ENCODE measurements at places on chromosomes 5 and 9.

GRCh38 chr9:106277966-106278365 lies 583.6 kb downstream of the TMEM38B start:
- DNase-seq = no peak

DNA sequence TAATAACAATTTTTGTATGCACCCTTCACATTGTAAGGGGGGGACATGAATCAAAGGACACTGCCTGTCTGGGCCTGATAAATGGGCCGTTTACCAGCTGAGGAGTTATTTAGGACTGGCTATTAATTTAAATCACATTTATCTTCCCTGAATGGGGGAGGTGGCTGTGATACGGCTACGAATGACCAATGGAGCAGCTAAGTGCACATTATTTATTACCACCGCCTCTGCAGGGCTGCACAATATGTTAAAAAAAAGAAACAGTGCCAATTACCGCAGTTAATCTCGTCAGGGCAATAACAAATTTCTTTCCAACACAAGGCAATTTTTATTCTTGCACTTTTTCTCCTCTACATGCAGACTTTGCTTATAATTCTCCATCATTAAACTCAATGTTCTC lies 318.4 kb downstream of the IRX2 start:
- DNase-seq = no peak

DNA sequence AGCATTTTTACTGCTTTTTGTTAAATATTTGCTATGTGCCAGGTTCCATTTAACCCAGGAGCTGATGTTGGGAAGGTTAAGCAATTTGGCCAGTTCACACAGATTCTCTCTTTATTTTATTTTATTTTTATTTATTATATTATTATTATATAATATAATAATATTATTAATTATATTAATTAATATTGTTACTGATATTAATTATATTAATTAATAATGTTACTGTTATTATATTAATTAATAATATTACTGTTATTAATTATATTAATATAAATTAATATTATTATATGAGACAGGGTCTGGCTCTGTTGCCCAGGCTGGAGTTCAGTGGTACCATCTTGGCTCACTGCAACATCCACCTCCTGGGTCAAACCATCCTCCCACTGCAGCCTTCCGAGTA lies 593.0 kb upstream of the SGCD start:
- no peak for DNase-seq

- no peak for DNase-seq
Measured at GRCh38 chr5:168413062-168413461, 73.2 kb upstream of the RARS1 start.

GRCh38 chr9:92147030-92147851 lies 32.0 kb upstream of the SPTLC1 start:
- DNase-seq = no peak

- no peak for DNase-seq
Measured at GRCh38 chr5:124262991-124263571, 483.4 kb downstream of the ZNF608 start.

DNA sequence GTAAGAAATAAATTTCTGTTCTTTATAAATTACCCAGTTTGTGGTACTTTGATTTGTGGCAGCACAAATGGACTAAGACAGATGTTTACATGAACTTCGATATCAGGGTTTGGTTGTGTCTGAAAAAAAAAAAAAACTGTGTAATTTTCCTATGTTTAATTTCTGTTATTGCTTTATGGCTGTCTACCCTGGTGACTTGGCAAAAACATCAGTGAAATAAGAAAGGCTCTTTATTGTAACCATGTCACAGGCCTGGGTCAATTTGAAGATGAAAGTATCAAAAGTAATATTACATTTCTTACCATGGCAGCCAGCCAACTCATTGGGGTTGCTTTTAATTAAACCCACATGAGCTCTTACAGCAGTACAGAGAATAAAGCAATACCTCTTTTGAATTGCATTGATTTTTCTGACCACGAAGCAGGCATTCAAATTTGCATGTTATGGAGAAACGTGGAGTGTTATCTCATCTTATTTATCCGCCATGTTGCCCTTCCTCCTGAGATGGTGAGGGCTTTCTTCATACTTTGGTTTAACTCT lies 20.6 kb upstream of the SV2C start:
- no peak for DNase-seq

DNA sequence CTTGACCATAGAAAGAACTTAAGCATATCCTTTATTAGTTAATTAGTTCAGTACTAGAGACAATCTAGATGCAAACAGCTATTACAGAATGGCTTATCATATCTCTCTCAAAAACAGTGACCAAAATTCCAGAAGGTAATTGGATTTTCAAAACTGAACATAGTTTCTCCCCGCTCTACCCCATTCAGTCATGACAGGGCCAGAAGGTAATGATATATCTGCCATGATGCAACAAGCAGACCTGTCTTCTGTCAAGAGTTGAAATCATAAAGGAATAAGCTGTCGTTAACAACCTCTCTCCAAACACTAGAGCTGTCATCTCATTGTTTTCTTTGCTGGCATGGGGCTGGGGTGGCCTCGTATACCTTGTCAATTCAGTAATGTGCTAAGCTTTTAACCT lies 200.5 kb upstream of the POU5F2 start:
- DNase-seq = no peak

DNA sequence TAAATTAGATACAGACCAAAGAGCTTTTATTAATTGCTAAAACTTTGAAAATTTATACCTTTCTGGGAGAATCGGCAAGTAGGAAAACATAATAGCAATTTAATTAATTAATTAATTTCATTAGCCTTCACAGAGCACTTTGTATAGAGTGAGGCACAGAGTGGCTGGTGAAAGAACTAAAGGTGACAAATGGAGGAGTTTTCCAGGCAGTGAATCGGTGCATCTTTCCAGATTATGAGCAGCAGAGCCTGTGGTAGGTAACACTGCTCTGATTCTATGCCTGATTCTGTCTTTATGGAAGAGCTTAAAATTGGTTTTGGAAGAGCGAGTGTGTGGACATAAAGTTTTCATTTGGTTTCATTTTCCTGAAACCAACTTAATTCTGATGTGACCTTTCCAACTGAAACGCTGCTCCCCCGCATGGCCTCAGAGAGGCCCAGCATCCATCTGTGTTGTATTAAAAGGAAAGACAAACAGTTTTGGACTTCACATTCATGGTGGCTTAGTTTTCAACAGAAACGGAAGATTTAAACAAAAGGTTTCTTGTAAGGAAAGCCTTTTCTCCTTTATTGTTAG lies 188.9 kb upstream of the RPS23 start:
- DNase-seq = no peak

DNA sequence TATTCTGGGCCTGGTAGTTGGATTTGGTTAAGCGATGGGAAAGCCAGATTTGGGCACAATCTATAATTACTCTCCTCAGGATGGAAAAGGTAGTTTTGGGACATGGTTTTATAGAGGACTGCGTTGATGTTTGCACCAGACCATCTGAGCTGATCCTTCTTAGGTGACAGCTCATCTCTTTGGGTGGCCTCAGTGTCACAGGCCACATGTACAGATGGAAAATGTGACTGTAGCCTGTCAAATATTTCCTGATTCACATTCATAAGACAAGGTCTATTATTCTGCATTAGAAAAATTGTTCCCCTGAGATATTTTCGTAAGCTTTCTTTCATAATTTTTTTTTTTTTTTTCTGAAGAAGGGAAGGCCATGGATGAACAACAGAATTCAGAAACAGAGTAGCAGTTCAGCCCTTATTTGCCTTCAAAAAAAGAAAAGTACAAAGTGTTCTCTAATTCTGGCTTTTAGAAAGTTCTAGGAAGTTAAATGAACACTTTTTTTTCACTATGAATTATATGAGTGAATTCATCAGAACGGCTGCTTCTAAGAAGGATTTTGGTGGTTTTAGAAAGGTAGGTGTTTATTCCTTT lies 81.0 kb downstream of the NNT start:
- DNase-seq = no peak

DNA sequence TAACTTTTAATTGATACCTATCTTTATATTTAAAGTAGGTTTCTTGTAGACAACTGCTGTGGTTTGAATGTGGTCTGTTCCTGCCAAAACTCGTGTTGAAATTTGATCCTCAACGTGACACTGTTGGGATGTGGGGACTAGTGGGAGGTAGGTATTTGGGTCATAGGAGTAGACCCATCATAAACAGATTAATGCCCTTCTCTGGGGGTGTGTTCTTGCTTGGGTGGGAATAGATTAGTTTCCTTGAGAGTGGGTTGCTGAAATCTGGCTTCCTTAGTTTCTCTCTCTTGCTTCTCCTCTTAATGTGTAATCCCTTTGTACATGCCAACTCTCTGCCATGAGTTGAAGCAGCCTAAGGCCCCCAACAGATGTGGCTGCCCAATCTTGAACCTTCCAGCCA lies 34.6 kb upstream of the IPPK start:
- no peak for DNase-seq

GRCh38 chr5:15487228-15487627 lies 12.8 kb upstream of the FBXL7 start:
- DNase-seq = no peak

GRCh38 chr5:34639852-34640626 lies 16.1 kb upstream of the RAI14 start:
- DNase-seq = no peak

DNA sequence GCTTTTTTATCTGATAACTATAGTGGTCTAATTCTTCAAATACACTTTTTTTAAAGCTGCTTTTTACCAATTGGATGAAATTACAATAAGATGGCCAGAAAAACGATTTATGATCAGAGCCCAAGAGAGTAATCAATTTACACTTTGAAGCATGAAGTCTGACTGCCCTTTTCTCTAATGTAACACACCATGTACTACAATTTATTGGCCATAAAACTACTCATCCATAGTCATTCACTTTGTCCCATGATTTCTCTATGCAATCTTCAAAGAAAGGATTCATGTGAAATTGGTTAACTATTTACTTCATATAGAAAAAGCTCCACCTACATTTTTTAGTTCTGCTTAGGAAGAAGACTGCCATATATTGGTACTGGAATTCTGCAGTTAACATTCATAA lies 73.6 kb upstream of the CAST start:
- no peak for DNase-seq

- no peak for DNase-seq
Measured at GRCh38 chr5:88245241-88245892, 23.3 kb downstream of the TMEM161B start.

DNA sequence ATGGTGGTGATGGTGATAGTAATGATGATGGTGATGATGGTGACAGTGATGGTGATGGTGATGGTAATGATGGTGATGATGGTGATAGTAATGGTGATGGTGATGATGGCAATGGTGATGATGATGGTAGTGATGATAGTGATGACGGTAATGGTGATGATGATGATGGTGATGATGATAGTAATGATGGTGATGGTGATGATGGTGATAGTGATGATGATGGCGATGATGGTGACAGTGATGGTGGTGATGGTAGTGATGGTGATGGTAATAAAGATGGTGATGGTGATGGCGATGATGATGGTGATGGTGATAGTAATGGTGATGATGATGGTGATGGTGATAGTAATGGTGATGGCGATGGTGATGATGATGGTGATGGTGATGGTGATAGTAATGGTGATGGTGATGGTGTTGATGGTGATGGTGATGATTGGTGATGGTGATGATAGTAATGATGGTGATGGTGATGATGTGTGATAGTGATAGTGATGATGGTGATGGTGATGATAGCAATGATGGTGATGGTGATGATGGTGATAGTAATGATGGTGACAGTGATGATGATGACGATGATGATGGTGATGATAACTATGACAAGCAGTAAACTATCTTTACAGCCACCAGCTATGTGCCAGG lies 38.6 kb downstream of the PHF2 start:
- no peak for DNase-seq

DNA sequence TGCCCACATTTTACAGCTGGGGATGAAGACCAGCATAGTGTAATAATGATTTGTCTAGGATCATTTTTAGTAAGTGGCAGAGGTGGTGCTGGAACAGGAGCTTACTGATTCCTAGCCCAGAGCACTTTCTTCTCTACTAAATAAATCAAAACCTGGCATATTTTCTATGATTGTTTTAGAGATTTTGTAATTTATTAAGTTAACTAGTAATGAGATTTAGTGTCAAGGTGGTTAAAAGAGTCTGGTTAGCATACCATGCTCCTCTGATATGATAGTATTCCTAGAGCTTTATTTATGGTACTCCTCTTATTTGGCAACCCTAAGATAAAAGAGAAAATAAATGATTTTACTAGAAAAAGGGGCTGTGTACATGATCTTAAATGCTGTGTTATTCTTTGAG lies 604.0 kb downstream of the ISL1 start:
- DNase-seq = no peak

GRCh38 chr5:37637165-37637845 lies 202.5 kb downstream of the GDNF start:
- DNase-seq = no peak

GRCh38 chr5:119276978-119277377 lies 78.8 kb upstream of the TNFAIP8 start:
- DNase-seq = no peak

DNA sequence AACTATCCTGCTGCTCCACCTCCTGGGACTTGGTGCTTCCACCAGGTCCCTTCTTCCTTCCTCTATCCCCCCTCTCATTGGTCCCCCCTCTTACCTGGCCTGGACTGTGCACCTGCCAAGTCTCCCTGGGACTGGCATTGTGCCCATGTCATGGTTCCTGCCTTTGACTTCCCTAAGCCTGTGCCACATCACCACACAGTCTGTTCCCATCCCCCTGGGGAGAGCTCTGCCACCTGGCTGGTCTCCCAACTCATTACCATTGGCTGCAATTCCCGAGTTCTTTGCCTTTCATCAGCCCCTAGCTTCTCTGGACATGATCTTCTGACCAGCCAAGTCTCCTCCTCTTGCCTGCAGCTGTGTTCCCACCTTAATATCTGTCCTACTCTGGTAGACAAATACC lies 180.3 kb downstream of the SREK1 start:
- DNase-seq = no peak

- DNase-seq = no peak
Measured at GRCh38 chr9:35000535-35001284, 11.2 kb downstream of the DNAJB5 start.

- no peak for DNase-seq
Measured at GRCh38 chr5:134249469-134250379, 23.9 kb upstream of the PPP2CA start.

GRCh38 chr9:72526901-72527800 lies 5.7 kb downstream of the TMC1 start:
- DNase-seq = no peak

DNA sequence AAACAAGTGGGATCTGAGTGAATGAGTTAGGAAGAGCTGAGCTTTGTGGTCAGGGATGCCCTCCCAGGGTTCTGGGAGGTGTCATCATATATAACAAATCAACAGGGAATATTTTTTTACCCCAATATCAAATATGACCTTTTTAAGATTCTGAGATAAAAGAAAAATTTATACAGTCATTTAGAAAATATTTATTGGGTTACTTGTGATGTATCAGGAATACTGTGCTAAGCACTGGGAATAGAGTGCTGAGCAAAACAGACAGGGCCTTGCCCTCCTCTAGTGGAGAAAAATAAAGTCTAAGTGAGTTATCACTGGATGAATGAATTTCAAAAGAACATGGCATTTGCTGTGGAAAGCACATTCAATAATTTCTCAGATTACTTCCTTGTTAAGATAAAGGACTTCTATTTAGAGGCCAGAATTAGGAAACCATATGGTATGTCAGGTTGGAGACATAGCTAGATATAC lies 102.9 kb downstream of the BOD1 start:
- no peak for DNase-seq

DNA sequence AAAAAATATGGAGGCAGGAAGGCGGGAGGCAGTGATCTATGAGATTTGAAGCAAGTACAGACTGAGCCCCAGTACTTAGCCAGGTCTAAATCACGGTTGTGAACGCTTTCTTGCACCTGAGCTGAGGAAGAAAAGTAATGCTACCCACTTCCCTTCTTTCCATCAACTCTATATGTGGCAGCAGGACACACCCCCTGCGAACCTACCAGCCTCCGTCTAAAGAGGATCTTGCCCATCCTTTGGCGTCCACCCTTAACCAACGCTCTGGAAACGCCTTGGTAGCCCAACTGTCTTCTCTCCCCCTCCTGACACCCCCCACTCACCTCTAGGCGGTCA lies 545 bp downstream of the HMGCS1 start:
- no peak for DNase-seq
